ENCODE measurements at places on chromosomes 4 and X.

- no peak for DNase-seq
These were observed 47.9 kb downstream of the AWAT2 start for GRCh38 chrX:70001708-70002341.

GRCh38 chr4:1958276-1959103, 50.3 kb downstream of the NELFA start:
- no peak for DNase-seq

- DNase-seq, result no peak
These were observed 12.8 kb upstream of the PPM1K start for GRCh38 chr4:88297212-88297516.

DNA sequence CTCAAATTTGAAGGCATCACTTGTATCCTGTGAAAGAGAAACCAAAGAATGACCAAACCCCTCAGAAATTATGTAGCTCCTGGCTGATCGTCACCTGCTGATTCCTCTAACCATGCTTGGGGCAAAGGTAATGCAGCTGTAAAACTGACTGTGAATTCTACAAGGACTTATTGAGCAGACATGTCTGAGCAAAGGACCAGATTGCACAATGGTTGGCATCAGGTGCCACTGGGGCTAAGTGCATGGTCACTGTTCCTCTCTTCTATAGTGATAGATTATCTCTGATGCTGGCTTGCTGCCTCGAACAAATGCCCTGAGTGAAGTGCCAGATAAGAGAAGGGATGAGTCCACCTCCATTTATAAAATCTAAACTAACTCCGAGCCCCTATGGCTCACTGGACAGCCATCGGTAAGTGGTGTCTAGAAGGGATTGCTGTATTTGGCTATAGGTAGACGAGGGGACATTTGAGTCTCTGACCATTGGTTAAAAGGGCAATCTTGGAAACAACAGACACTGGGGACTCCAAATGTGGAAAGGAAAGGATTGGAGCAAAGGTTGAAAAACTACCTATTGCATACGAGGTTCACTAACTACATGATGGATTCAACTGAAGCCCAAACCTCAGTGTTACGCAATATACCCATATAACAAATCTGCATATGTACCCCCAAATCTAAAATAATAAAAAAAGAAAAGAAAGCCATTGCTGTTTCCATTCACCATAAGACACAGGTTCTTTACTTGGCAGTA, 110.7 kb upstream of the IGSF1 start:
- DNase-seq, result no peak

- DNase-seq, result no peak
These were observed 84.3 kb downstream of the TRAM1L1 start for GRCh38 chr4:117001077-117001476.

All from HT-29 (cell line).